T-helper 1 cell (primary cell): ENCODE measurements at places on chromosomes 1 and 21.

GRCh38 chr1:241695246-241696171 is 43.4 kb downstream of the WDR64 start:
- DNase-seq = no peak

GRCh38 chr1:176118985-176119384 is 88.1 kb downstream of the COP1 start:
- no peak for DNase-seq

GRCh38 chr1:165235777-165236291 is 120.7 kb downstream of the LMX1A start:
- no peak for DNase-seq

- no peak for DNase-seq
Observed at GRCh38 chr1:198121056-198121826, 35.6 kb upstream of the NEK7 start.

DNA sequence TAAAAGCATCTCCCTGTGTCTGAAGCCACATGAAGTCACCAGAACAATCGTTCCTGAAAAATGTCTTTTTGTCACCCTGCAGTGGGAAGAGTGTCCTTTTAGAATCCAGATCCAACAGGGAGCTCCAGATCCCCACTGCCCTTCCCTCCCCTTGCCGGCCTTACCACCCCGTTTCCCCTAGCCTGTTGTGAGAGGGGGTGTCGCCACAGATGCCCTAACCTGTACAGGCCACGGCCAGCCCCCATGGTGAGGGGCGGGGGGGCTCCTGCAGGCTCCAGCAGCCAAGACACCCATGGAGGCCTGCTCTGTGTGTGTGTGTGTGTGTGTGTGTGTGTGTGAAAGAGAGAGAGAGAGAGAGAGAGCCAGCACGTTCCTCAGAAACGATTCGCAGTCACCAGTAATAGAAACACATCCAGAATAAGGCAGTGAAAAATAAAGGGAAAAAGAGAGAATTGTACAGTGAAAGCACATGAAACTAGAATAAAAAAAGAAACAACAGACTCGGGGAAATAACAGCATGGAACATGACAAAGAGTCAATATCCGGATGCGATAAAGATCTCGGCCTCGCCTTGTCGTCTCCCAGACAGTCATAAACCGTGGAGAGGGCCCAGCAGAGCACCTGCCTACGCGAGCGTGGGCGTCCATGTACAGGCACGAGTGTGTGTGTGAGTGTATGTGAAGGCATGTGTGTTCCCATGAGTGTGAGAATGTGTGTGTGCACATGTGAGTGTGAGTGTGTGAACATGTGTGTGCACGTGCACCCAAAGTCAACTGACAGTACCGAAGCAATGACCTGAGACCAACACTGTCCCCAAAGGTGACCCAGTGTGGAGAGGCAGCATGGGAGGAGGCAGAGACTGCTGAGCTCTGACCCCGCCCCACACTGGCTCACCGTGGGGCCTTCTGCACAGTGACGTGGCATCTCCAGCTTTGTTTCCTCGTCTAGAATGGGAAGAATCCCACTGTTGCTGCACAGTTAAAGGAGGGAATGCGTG is 303.8 kb downstream of the NPHP4 start:
- DNase-seq = no peak

GRCh38 chr1:110520827-110521226 is 1.9 kb upstream of the KCNA10 start:
- no peak for DNase-seq

DNA sequence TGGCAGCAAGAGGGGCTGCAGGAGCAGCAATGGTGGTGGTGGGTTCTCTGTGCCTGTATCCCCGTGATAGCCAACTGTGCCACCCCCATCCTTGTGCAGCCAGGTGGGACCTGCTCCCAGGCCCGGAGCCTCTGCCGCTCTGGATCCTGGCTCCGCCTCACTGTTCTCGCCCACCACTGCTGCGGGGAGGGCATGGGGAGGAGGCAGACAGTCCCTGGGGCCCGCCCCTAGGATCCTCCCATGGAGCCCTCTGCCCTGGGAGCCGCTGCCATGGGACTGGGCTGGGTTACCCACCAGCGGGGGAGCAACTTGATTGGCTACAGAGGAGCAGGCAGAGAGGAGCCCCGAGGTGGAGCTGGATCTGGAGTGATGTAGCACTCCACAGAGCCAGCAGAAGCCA is 31.6 kb downstream of the CD1D start:
- DNase-seq = no peak

DNA sequence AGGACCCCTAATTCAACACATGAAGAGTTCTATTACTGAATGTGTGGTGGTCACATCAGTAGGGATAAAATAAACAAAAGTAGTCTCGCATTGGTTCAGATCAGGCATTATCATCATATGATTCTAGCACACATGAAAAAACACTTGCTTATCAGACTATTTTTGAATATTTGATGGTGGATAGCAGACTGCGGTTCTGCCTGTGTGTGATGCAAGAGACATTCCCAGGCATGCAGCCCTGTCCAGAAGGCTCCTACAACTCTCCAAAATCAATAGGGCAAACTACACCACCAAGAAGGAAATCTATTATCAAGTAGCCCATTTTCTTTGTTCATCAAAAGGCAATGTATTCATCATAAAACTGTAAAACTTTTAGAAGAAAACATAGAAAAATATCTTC is 304.7 kb downstream of the DUSP10 start:
- no peak for DNase-seq

DNA sequence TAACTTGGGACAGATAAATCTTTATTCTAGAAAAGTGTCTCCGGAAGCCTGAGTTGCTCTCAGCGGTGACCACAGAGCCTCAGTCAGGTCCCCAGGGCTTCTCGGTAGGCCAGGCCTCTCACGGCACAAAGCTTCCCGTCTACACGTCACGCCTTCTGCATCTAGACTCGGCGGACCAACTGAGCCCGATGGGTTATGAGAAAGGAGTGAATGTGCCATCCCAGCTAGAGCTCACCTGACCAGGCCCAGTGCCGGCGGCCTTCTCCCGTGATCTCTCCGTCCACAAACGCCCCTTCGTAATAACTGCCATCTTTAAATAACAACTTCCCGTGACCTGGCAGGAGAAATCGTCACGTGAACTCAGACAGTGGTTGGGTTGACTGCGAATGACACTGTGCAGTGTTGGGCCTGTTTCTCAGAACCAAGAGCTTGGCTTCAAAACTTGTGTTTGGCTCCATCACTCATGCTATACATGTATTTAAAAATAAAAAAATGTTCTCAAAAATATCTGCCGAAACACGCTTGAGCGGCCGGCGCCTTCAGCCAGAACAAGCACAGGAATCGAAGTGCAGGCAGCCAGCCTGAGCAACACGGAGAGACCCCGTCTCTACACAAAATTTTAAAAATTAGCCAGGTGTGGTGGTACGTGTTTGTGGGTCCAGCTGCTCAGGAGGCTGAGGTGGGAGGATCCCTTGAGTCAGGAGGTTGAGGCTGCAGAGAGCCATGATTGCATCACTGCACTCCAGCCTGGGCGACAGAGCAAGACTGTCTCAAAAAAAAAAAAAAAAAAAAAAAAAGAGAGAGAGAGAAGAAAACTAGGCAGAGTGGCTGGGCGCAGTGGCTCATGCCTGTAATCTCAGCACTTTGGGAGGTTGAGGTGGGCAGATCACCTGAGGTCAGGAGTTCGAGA is 3.1 kb downstream of the MORN1 start:
- DNase-seq = no peak

DNA sequence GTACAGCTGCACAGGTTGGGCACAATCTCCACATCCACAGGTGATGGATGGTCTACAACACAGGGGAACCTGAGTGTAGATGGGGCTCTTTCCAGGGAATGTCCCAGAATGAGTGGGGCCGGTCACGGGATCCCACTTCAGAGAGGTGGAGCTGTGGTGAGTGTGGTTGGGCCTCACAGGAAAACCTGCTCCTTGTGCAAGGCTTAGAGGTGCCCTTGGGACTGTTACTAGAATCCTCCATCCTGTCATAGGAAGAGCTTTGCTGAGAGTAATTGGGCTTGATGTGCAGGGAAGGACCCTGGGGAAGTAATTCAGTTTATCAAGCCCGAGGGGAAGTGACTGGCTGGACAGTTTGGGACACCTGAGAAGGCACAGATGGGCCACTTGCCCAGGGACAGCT is 137.9 kb downstream of the ZSCAN20 start:
- DNase-seq = no peak

- DNase-seq = no peak
Observed at GRCh38 chr1:230058626-230059025, 8.4 kb upstream of the GALNT2 start.

- DNase-seq = peak; percentile 75
Observed at GRCh38 chr1:161153682-161154337, at the start of gene UFC1. TSS of gene UFC1 (plus strand) at chr1:161153978. CDS start at chr1:161153998, 20 bp downstream.

GRCh38 chr1:1775327-1776226 is 2.7 kb downstream of the NADK start:
- no peak for DNase-seq

GRCh38 chr1:88916883-88917282 is 25.5 kb upstream of the GTF2B start:
- DNase-seq = no peak

GRCh38 chr21:41526478-41527087 is 18.6 kb upstream of the TMPRSS2 start:
- no peak for DNase-seq

DNA sequence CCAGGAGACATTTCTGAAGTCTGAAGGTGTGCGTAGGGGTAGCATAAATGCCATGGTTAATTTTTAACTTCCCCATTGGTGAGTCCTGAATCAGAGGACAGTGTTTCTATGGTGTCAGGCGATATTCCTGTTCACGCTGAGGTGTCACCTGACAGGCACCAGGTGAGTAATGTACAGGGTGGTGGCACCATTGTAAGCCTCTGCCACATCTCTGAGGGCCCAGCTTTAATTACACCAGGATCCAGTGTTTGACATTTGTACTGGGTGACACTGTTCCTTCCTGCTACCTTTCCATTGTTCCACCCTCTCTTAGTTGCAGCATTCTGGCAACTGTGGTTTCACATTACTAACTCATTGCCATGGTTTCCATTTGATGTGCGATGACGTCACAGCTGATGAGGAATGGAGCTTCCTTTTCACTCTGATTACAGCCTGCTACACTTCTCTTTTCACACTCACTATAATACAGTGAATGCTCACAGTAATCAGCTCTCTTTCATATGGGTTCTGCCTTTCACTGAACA is 40.6 kb upstream of the MARK1 start:
- DNase-seq = no peak

DNA sequence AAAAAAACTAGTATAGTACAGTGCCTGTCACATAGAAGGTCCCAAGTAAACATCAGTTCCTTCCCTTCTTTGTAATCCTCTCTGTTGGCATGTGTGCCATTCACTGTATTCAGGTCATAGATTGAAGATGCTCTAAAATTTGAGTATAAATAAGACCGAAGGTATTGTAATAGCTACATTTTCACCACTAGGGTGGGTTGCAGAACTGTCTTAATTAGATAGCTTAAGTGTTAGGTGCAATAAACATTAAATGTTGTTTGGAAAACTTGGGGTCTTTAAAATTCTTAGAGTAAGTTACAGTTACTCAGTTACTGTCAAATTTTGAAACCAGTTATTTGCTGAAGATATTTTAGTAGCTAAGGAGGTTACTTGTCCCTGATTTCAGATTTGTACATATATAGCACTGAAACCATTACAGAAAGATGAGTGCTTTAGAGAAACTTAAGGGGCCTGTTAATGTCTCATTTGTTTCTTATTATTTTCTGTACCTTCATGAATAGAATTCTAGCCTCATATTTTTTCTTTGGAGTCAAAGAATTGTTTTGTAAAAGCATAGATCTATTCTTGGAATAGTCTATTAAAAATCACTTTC is 24.3 kb downstream of the PER3 start:
- no peak for DNase-seq

DNA sequence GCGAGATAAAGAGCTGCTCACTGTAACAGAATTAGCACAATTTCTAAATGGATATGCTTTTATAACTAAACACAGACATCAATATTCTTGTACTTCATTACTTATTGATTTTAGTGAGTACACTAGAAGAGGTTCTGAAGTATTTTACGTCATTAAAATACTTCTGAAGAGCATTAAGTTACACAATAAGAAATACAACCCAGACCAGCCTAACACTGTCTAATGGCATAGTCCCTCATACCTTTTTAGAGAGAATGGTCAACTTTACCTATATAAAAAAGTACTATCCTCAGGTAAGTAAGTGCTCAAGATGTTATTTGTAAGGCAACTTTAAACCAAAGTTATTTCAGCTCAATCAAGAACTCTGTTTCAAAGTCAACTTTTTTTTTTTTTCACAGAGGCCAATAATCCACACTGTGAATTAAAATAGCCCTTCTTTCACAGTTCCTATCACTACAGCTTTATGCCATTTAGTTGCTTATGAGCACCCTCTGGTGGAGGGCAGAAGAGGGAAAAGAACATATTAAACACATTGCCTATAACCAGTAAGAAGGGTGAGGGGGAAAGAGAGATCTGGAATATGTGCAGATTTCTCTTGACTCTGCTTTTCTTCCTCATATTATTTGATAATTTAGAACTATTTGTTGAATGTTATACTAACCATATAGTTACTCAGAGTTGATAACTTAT is 182.1 kb upstream of the DMRTA2 start:
- DNase-seq = no peak

DNA sequence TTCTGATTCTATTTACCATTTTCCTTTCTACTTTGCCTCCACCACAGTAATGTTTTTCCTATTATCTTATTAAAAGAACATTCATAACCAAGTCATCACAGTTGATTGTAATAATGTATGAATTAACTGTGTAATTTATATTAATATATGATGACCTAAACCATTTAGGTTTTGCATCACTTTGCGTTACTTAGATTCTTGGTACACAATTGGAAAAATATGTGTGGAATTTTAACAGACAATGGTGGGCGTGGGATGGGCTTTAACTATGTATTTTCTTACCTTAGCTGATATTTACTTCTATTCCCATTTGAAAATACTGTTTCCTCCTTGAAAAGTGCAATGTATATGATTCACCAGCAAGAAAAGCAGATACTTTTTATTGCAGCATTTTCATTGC is 3.6 kb downstream of the KRTAP21-3 start:
- no peak for DNase-seq

GRCh38 chr1:1122981-1123480 is 7.1 kb upstream of the C1orf159 start:
- no peak for DNase-seq

DNA sequence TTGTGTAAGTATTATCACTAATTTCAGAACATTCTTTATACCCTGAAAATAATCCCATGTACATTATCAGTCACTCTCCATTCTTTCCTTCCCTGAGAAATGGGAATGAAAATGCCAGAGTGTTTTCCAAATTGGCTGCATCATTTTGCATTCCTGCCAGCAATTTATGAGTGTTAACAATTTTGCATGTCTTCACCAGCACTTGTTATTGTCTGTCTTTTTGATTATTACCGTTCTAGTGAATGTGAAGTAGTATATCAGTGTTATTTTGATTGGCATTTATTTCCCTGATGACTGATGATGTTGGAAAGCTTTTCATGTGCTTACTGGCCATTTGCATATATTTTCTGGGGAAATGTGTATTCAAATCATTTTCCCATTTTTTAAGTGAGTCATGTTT is 71.9 kb downstream of the PCBP3 start:
- no peak for DNase-seq

GRCh38 chr21:44780767-44781459 is 20.7 kb downstream of the UBE2G2 start:
- DNase-seq = no peak

- DNase-seq = no peak
Observed at GRCh38 chr1:6301526-6301925, 40.6 kb upstream of the GPR153 start.

GRCh38 chr1:29653886-29654450 is 417.6 kb downstream of the PTPRU start:
- DNase-seq = no peak
